ENCODE measurements at places on chromosomes 4 and X.

DNA sequence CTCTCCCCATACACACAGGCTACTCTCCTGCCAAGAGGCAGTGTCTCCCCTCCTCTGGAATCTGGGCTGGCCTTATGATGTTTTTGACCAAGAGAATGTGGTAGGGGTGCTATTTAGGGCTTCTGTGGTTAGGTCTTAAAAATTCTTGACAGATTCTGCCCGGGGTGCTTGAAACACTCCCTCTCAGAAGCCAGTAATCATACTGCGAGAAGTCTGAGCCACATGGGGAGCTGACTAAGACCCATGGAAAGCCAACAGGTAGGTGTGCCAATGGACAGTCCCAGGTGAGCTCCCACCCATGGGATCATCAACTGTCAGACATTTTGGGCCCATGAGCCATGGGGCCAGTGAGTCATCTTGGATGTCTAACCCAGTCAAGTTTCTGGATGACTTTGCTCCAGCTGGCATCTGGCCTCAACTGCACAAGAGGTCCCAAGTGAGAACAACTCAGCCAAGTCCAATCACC lies 315.7 kb downstream of the FBXW7 start:
- no peak for DNase-seq

DNA sequence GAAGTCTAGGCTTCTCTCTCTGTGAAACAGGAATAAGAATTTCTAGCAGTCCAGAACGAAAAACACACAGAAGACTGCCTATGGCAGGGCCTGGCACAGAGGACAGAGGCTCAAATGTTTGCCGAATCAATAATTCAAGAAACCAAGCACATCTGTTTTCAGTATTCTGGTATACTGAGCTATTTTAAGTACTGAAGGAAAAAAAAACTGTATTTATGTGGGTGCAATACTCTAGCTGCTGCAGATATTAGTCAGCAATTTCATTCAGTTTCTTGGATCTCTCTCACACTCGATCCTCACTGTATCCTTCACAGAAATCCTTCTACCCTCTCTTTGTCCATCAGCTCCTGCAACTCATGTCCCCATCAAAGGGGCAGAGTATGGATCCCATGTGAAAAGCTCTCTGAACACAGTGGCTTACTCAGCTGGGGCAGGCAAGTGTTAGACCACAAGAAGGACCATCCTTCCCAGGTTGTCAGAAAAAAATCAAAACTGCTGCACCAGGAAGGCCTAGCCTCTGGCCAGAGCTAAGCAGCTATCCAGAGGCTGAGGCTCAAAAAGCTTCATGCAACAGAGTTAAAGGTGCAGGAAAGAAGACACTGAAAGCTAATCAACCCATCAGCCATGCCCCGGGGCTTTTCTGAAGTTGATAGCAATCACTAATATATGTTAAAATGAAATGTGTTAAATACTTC lies 9.1 kb upstream of the USO1 start:
- DNase-seq: no peak

DNA sequence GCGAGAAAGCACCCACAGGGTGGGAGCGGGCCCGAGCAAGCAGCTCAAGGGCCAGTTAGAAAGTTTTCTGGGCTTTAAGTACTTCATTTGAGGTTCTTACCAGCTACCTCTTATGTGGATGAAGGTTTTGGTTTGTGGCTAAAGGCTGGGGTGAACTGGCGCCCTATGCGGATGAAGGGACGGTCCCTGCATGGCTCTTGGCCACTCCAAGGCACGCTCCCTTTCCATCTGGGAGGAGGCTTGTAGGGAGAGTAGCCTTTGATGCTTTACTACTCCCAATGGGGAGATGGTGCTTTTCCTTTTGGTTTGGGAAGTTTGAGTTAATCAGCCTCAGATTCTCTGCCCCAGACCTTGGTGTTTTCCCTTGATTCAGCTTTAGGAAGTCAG lies 17.7 kb downstream of the MRFAP1 start:
- no peak for DNase-seq

DNA sequence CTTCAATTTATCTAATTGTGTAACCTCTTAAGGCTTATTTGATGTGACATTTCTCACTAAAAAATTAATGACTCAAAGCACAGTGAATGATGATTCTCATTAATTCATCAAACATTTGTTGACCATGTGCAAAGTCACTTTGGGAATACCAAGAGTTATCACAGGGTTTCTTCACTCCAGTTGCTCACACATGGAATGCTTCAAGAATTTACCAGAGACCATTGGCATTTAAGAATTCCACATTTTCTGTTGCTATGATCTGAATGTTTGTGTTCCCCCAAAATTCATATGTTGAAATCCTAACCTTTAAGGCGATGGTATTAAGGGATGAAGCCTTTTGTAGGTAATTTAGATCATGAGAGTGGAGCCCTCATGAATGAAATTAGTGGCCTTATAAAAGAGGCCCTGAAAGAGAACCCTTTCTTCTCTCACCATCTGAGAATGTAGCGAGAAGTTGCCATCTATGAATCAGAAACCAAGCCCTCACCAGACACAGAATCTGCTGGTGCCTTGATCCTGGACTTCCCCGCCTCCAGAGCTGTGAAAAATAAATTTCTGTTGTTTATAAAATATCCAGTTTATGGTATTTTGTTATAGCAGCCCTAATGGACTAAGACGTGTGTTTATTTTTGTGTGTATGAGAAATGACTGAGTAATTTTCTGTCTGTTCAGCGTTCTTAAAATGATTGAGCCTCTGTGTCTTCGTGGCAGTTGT lies 16.4 kb upstream of the SRPX start:
- DNase-seq: no peak

Data from brain pericyte (primary cell).